Stimulated activated CD8-positive, alpha-beta memory T cell treated with anti-CD3 and anti-CD28 coated beads, Interleukin-4, amount 100 ng/mL, for 48 hours (primary cell): ENCODE measurements at places on chromosomes 16 and 17.

- peak; percentile 74 for DNase-seq
Observed at GRCh38 chr17:48037036-48037837, at the start of gene COPZ2. TSS of gene COPZ2 (minus strand) at chr17:48037797. CDS start at chr17:48037777, 20 bp downstream.

- DNase-seq: peak; percentile 78
Observed at GRCh38 chr17:32909787-32910369, 18.1 kb upstream of the TMEM98 start.

- DNase-seq: no peak
Observed at GRCh38 chr17:82629748-82630147, 18.5 kb downstream of the WDR45B start.

- DNase-seq: no peak
Observed at GRCh38 chr16:57798267-57798810, 4.0 kb downstream of the KIFC3 start.

GRCh38 chr17:6350806-6351205 is 84.1 kb downstream of the AIPL1 start:
- no peak for DNase-seq

DNA sequence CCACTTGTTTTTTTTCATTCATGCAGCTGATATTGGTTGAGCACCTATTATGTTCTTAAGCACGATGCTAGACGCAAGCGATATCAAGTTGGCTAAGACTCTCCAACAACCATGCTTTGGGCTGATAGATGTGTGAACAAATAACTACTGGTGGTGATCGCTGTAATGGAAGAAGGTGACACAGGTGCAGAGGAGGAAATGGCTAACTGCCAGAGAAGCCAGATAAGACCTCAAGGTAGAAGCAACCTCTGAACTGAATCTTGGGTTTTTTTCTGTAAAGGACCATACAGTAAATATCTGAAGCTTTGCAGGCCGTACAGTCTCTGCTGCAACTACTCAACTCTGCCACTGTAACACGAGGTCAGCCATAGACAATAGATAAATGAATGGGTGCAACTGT is 97.9 kb downstream of the C17orf67 start:
- DNase-seq: no peak

DNA sequence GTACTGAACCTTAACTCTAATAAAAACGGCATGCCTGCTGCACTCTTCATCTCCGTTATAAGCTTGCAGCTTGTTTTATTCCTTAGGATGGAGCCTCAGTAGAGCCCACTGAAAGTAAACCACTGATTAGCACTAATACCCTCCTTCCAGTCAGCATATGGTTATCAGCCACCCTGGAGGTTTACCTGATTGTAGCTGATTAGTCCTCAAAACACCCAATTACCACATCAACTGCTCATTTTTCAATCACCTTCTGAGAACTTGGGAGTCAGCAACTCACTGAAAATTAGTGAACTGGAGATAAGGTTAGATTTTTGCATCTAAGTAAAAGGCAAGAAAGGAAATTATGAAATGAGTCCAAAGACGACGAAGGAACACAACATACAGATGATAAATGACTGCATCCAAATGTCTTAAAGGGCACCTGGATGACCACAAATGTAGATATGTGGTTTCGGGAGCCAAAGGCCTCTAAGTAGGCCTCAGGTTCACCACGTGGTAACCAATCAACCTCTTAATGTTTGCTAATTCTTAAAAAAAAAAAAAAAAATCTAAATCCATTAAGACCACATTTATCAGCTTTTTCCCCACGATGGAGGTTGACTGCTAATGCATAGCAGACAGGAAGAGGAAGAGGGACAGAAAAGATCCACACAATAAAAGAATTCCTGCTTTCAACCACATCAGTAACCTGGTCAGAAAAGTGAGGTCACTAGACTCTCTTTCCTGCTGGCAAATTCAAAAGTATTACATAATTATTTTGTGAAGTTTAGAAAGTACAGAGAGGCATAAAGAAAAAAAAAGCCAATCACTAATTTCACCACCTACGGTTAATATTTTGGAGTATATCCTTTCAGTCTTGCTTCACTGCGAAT is 28.0 kb downstream of the DCUN1D3 start:
- DNase-seq: no peak

GRCh38 chr16:29982560-29983419 is 9.1 kb downstream of the TAOK2 start:
- DNase-seq: no peak

GRCh38 chr17:78316115-78316866 is 43.6 kb downstream of the SOCS3 start:
- DNase-seq: no peak

- peak; percentile 36 for DNase-seq
Observed at GRCh38 chr16:81523387-81524115, 78.9 kb downstream of the CMIP start.

- DNase-seq: no peak
Observed at GRCh38 chr16:86578611-86579267, 390 bp downstream of the FOXL1 start.

- no peak for DNase-seq
Observed at GRCh38 chr16:27483624-27484023, 66.1 kb downstream of the GTF3C1 start.

GRCh38 chr16:31501226-31501965 is 6.8 kb downstream of the RUSF1 start:
- no peak for DNase-seq

DNA sequence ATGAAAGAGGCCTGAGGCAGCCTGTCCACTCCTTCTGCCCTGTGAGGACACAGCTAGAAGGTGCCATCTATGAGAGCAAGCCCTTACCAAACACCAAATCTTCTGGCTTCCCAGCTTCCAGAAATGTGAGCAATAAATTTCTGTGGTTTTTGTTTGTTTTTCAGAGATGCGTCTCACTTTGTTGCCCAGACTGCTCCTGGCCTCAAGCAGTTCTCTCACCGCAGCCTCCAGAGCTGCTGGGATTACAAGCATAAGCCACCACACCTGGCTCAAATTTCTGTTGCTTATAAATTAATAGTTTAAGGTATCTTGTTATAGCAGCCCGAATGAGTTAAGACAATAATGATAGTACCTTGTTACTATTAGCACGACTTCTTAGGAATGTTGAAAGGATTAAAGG is 12.5 kb upstream of the SLC16A11 start:
- DNase-seq: no peak

DNA sequence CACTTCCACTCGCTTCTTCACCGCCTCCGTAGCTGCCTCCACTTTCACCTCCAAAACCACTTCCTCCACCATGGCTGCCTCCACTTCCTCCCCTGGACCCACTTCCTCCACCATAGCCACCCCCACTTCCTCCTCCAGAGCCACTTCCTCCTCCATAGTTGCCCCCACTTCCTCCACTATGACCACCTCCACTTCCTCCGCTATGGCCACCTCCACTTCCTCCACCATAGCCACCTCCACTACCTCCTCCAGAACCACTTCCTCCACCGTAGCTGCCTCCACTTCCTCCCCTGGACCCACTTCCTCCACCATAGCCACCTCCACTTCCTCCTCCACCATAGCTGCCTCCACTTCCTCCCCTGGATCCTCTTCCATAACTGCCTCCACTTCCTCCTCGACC is 4.5 kb downstream of the KRT9 start:
- no peak for DNase-seq

- DNase-seq: no peak
Observed at GRCh38 chr17:59151591-59151990, 3.4 kb downstream of the SKA2 start.

DNA sequence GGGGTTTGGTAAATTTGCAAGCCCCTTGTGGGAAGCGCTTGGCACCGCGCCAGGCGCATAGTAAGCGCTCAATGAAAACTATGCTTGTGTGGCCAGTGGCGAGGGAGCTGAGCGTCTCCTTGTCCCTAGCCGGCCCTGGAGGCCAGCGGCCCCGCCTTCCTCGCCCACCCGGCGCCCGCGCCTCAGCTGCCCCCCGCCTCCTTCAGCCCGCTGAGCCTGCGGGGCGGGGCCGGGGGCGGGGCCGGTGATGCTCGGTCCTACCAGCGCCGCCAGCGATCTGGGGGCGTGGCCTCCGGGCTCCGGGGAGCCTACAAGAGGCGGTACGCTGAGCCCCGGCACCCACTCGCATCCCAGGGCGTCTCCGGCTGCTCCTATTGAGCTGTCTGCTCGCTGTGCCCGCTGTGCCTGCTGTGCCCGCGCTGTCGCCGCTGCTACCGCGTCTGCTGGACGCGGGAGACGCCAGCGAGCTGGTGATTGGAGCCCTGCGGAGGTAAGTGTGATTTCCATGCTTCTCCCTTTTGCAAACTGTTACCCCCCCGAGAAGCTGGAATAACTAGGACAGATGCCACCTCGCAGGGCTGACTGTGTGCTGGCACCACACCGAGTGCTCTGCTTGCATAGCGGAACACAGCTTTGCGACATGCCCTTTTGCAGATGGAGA is at the start of gene CRISPLD2:
Gene CRISPLD2, plus strand, starts transcription at position 342 of the 661 bp plus-strand sequence. CDS start 18,511 bp downstream, outside the sequence.
- DNase-seq: peak; percentile 91

DNA sequence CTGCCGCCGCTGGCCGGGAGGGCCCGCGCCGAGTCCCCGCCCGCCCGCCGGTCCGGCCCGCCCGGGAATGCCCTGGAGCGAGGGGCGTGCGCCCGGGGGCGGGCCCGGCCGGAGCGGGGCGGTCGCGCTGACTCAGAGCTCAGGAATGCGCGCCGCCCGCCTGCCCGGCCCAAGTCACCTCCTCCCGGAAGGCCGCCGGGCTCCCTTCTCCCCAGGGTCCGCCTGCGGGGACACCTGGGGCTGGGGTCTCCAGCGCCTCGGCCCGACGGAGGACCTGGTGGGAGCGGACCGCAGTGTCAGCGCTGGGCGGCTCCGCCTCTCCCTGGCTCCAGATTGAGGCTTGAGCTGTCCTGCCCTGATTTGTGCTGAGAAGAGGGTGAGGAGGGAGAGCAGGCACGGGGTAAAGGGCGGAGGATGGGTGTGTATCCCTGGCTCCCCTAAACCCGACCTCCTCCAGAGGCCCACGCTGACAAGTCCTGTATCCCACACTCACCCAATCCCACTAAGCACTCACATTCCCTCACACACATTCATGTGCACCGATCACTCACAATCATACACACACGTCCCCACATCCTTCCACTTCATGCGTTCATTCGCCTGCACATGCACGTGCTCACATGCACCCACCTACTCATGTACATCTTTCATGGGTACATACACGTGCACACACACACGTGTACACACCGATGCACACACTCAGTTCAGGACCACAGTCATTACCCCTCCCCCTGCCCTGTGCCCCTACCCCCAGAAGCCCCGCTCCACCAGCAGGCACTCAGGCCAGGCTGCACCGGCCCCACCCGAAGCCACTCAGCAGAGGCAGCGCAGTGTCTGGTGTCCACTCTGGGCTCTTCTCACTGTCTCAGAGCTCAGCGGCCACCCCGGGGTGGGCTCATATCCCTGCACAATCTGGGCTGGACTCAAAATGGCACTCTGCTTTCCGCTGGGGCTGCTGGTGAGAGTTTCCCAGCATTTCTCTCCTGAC is at the start of gene RHBDF1:
Gene RHBDF1, minus strand, starts transcription at position 71 of the 988 bp plus-strand sequence. CDS start 7,616 bp downstream, outside the sequence.
- DNase-seq: peak; percentile 51

DNA sequence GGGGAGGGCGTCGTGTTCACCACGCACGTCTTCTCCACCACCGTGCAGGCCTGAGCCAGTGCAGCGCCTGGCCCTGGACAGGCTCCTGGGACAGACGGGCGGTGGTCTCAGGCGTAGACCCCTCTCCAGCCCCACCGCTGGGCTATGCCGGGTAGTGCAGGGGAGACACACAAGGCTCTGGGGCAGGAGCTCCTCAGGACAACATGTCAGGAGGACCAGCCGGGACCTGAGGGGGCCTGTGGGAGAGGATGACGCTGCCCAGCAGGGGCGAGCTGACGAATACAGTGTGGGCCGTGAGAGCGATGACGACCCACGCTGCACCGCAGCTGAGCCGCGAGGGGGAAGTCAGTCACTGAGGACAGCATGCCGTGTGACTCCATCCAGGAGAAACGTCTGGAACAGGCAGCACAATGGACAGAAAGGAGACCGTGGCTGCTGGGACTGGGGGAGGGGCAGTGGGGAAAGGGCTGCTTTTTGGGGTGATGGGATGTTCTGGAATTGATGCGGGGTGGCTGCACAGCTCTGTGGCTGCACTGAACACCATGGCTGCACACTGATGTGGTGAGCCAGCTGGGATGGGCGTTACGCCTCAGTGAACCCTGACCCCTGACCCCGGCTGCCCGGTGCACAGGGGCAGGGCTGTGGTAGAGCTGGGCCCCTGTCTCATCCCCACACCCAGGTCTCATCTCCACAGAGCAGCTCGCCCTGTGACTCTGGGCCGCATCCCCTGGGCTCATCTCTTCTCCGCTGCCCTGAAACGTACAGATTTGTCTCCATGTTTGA is 20.2 kb downstream of the DNASE1 start:
- DNase-seq: no peak
